ENCODE measurements at places on chromosomes 4 and X.

DNA sequence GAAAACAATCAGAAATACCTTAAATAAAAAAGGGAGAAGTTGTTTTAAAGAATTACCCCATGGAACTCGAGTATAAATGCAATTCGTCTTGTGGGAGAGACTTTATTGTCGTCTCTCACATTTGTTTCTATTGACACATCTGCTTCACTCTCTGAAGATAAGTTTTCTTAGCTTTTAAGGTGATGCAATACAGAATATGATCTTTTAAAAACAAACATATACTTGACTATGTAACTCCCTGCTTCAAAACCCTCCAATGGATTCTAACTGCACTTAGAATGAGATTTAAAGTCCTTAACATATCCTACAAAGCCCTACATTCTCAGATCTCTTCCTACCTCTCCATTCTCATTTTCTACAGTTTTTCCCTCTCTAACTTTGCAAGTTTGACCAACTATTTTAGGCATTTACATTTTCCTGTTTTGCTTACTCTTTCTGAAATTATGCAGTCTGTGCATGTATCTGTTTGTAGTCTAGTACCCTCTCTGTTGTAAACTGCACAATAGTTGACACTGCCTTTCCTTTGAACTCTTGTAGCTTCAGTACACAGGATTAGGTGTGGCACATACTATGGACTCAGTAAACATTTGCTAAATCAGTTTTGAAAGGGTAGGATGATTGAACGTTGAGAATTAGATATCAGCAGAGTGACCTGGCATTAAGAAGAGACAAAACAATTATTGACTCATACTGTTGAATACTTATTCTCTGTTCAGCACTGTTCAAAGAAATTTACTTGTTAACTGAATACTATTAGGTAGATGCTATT is 59.8 kb downstream of the AGTR2 start:
- no peak for DNase-seq

GRCh38 chr4:68184923-68185322 is 55.3 kb upstream of the TMPRSS11F start:
- no peak for DNase-seq

DNA sequence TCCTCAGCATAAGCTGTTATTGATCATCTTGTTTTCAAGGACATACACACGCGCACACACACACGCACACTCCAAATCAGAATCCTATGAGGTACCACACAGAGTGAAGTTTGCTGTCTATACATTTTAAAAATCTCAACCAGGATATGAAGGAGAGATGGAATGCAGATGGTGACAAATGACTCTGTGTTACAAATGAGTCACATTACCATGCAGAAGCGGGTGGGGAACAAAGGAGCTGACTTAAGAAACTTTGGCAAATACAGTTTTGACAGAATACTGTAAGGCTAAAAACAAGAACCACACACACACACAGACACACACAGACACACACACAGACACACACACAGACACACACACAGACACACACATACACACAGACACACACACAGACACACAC is 81.7 kb downstream of the RELL1 start:
- DNase-seq = no peak

- DNase-seq = no peak
Measured at GRCh38 chr4:36243355-36244256, 708 bp downstream of the ARAP2 start.

GRCh38 chrX:151977009-151977408 is 2.5 kb upstream of the GABRE start:
- DNase-seq = no peak

DNA sequence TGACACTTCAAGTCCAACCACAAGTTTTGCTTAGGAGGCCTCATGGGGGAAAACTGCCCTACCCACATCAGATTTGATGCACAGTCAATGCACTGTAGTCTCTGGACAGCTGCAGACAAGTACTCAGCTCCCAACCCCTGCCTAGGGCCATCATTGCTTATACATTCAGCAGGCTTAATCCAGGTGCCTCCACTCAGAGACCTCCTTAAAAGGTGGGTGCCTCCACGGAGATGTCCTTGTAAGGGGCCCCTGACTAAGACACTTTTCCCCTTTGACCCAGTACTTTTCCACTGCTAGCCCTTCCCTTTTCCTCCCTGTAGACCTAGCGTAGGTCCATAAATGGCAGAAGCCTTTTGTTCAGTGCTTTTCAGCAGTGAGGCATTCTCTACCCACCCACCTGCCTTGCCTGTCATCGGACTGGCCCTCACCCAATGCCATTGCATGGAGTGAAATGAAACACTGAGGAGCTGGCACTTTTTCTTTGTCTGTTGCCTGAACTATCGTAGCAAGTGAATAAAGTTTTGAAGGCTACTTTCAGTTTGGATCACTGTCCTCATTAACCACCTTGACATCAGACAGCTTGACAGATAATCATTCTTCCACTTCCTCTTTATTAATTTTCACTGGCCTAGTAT is 23.8 kb upstream of the PLK4 start:
- no peak for DNase-seq

- DNase-seq = no peak
Measured at GRCh38 chrX:38285649-38286048, 41.7 kb downstream of the RPGR start.

GRCh38 chr4:86841309-86841708 is 7.9 kb downstream of the SLC10A6 start:
- DNase-seq = no peak

GRCh38 chr4:106301393-106302061 is 14.5 kb downstream of the TBCK start:
- no peak for DNase-seq

GRCh38 chr4:7831330-7831729 is 108.3 kb downstream of the AFAP1 start:
- DNase-seq = no peak

- no peak for DNase-seq
Measured at GRCh38 chr4:144851948-144852347, 206.0 kb downstream of the HHIP start.

GRCh38 chrX:35442421-35442820 is 355.7 kb upstream of the MAGEB16 start:
- no peak for DNase-seq

DNA sequence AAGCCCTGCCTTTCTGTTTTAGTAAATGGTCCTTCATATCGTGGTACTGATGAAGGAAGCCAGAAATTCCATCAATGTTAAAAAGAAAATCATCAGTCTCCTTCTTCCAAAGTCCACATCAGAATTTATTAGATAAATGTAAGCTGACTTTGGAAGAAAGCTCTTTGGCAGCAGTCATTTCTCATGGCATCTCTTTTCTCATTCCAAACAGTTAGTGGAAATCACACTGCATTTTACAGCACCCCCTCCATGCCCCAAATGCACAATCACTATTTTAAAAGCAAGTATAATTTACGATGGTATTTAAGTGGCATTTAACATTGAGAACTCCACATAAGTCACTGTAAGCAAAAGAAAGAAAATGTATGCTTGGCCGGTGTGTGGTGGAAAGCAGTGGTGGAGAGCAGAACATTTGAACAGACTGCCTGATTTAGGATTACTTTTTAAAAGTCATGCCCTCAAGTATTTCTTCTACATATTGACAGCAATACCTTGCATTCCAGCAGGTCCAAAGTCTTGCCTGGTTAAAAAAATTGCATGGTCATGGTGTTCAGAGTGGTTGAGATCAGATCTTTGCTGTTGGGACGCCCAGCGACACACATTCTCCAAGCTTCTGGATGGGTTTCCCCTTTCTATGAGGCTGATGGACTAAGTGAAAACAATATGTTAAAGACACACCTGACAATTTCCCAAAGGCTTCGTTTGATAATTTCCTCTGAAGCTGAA is 248.6 kb downstream of the ADAMTS3 start:
- no peak for DNase-seq

DNA sequence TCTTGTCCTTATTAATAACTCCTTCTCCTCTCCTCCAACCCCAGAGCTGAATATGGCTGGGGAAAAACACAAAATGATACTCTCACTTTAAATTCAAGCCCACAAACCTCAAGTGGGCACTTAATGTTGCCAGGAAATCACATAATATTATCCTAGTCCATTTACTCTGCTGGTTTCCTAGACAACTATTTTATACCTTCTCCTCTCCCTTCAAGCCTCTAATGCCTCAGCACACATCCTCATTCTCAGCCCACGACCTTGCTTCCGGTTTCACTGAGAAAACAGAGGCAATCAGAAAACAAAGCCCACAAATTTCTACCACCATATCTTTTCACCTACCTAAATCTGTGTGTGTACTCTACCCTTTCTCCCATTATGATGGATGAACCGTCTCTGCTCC is 12.1 kb upstream of the CLCN5 start:
- DNase-seq = no peak

DNA sequence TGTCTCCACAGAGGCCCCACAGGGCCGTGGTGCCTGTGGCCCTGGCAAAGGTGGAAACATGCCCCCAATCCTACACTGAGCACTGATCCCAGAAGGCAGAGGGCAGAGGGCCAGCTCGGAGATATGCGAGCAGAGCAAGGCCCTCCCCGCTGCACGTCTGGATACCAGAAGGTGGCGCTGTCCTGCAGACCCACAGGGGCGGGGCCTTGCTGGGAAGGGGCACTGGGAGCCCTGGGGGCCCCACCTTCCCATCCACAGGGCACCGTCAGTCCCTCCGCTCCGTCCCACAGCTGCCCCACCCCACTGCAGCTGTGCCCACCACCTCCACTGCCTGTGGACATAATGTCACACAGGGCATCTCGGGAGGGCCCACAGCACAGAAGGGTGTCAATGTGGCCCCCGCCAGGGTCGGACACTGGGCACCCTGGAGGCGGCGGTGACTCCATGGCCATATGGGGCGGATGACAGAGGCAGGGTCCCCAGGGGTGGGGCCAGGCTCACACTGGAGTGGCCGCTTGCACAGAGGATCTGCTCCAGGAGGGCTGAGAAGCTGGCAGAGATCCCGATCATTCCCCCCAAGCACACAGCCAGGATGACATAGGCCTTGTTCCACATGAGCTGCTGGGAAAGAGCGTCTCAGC is 4.8 kb downstream of the SLC49A3 start:
- DNase-seq = no peak

- no peak for DNase-seq
Measured at GRCh38 chr4:25178838-25179261, 18.6 kb upstream of the SEPSECS start.

- no peak for DNase-seq
Measured at GRCh38 chrX:115525486-115525885, 35.5 kb upstream of the PLS3 start.

GRCh38 chrX:39857780-39858179 is 240.0 kb downstream of the BCOR start:
- no peak for DNase-seq

- DNase-seq = no peak
Measured at GRCh38 chr4:95590615-95591014, 41.8 kb upstream of the UNC5C start.

- DNase-seq = no peak
Measured at GRCh38 chr4:121675715-121676114, 21.1 kb downstream of the ANXA5 start.

DNA sequence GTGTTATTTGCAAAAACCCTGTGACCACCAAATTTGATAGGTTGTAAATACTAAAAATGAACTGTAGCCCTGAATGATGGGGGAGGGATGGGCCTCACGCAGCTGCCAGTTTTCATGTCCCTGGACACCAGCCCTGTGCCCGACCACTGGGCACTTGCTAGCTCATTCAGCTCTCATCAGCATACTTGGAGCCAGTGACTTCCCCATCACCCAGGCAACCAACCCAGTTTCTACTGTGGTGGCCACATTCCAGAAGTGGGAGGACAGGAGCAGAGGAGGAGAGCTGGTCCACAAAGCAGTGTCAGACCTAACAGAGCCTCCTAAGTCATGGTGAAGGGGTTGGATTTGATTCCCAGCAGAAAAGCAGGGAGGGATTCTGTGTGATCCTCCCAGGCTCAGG is 128.2 kb downstream of the CPEB2 start:
- no peak for DNase-seq

- DNase-seq = no peak
Measured at GRCh38 chr4:72186714-72187113, 154.9 kb downstream of the NPFFR2 start.

GRCh38 chrX:119757646-119757978 is 776 bp upstream of the SOWAHD start:
- no peak for DNase-seq

DNA sequence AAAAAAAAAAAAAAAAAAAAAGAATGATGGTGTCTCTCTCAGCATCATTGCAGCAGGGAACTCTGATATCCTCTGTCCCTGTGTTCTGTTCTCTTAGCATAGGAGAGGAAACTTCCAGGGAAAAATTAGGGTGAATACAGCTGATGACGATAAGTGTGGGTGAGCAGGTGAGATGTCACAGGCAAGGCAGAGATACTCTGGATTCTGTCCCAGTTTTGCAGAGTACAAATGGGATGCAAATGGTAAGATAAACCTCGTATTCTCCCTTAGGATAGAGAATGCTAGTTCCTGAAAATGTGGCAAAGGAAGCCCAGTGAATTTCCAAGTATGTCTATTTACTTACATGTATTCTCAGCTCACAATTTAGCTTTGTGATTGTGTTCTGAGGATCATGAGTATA is 671.6 kb upstream of the BOD1L1 start:
- DNase-seq = no peak

- no peak for DNase-seq
Measured at GRCh38 chrX:1597345-1598020, 6.1 kb downstream of the AKAP17A start.

DNA sequence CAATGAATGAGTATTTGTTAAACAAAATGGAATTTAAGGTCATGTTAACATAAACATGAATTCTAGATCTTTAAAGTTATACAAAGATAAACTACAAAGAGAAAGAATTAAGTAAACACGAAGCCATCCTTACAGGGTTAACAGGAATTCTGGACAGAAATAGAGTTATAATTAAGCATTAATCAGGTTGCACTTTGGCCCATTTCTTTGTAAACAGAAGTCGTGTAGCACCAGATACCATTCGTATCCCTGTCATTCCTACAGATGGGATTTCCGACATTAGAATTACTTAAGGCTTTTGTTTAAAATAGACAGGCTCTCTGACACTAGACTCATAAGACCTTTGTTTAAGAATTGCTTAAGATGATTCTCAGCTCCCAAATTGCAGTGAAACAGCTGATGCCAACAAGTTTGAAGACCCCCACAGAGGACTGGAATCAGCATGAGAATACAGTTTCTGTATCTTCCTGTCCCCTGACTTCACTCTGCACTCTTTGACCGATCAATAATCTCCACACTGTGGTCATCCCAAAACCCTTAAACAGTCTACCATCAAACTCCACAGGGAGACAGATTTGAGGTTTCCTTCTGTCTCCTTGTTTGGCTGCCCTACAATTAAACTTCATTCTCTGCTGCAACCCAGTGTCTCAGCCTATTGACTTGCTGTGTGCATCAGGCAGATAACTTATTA is 22.3 kb upstream of the TMEM150C start:
- DNase-seq = no peak

DNA sequence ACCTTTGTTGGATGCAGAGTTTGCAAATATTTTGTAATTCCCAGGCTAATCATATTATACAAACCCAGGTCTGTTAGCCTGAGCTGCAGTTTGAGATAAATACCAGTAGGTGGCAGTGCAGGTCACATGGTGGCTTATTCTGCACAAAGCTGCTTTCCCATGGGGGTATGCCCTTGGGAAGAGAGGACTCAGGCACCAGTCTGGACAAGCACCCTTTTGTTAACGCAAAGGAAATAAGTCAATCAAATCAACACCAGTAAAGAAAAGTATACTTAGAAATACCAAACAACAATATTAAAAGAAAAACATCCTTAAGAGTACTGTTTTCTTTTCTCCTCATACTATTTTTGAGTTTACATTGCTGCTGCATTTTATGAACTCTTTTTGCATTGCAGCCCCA is 389.0 kb upstream of the ZFP42 start:
- DNase-seq = no peak

- DNase-seq = no peak
Measured at GRCh38 chr4:74848774-74849173, 54.5 kb upstream of the BTC start.
